C1 segment of cervical spinal cord (tissue), 14 donors: ENCODE measurements at places on chromosomes 5 and 9.

GRCh38 chr9:125815568-125815967 lies 68.4 kb downstream of the PBX3 start:
- DNase-seq = no peak

GRCh38 chr9:134594078-134594941 lies 47.3 kb upstream of the COL5A1 start:
- DNase-seq = no peak

DNA sequence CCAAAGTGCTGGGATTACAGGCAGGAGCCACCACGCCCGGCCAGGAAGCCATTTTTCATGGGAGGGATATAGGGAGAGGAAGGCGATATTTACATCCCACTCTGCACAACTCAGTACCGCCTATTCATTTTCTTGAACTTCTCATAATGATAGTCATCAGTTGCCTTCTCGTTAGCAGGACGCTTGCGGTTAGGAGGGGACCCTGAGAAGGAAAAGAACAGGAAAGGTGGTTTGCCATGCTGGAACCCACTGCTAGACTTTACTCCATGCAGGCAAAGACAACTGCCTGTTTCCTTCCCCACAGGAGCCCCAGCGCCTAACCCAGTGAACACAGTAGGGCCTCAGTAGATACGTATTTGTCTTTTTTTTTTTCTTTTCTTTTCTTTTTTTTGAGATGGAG lies 4.1 kb upstream of the TOR1A start:
- DNase-seq = no peak

- no peak for DNase-seq
Measured at GRCh38 chr5:2499917-2500316, 251.6 kb downstream of the IRX2 start.

DNA sequence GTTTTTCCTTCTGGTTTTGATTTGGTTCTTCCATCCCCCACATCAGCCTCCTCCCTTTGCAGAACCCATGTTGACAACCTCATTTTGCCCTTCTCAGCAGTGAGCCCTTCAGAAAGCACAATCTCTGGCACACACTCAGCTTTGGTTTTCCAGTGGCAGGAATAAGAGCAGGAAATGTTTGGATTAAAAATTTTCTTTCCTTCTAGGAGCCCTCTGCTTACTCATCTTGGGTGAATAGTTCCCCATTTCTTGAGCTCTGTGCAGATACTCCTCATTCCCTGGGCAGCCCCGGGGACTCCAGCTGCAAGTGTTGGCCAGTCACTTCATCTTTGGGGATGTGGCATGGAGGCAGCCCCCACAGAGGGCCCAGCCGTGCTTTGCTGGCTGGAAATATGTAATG lies 170.5 kb downstream of the NR3C1 start:
- no peak for DNase-seq

- DNase-seq = no peak
Measured at GRCh38 chr5:67105270-67105669, 91.3 kb downstream of the CD180 start.

DNA sequence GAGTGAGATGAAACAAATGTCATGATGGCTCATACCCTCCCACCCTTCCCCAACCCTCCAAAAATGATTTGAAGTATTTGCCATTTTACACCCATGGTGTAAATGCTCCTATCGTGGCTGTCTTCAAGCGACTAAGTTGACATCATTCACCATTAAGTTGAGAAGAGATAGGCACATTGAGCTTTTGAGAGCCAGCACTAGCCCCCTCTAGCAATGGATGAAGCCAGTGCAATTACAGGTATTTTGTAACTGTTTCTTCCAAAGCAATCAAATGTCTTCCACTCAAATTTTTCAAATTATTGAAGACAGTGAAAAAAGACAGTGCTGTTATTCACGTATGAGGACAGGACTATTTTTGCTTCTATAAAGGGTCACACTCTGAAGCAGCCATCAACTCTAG lies 371.5 kb upstream of the KLF4 start:
- DNase-seq = no peak

GRCh38 chr5:138632900-138633489 lies 57.8 kb upstream of the HSPA9 start:
- DNase-seq = peak; percentile 32

- no peak for DNase-seq
Measured at GRCh38 chr5:113917997-113918396, 404.5 kb downstream of the YTHDC2 start.

- no peak for DNase-seq
Measured at GRCh38 chr5:64599226-64599625, 91.1 kb upstream of the SHISAL2B start.
